Activated CD4-positive, alpha-beta T cell treated with anti-CD3 and anti-CD28 coated beads for 36 hours (primary cell): ENCODE measurements at places on chromosomes 1 and 21.

- DNase-seq: no peak
Observed at GRCh38 chr1:239538239-239538988, 152.0 kb downstream of the CHRM3 start.

DNA sequence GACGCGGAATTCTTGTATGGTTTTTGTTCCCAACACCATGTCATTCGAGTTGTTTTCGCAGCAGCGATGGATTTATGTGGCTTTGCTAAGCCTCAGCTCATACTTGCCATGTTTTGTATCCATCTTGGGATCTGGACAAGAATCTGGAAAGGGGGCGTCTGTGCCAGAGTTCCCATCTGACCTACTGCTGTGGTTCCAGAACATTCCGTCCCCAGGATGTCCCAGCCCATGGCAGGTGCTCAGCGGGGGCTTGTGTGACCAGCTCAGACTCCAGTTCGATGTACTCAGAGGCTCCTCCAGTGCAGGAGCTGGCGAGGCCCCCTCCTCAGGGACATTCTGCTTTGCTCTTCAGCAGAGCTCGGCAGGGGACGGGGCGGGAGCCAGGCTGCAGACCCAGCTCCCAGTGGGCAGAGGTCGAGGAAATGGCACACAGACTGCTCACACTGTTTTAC lies 24.0 kb upstream of the ADARB1 start:
- DNase-seq: no peak

- no peak for DNase-seq
Observed at GRCh38 chr1:27084107-27084506, 70.8 kb downstream of the SLC9A1 start.

DNA sequence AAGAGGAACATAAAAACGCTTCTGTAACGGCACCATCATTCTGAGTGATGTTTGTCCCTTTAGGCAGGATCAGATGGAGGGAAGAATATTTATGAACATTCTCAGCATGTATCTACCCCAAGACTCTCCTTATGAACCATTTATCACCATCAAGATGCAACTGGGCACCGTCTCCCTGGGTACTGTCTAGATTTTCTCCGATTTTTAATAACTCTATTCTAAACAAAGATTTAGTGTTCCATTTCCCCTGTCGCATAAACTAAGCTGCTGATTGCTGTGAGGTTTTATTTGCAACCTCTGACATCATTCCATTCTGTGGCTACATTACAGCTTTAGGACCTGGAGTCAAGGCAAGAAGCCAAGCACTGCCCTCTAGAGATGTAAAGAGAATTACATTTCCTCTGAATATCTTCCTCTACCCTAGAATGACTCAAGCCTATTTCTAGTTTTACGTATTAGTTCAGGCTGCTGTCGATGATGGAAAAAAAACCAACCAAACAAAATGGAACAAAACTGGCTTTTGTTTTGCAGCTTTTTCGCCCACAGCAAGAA lies 130.1 kb upstream of the MAP1LC3C start:
- DNase-seq: no peak

GRCh38 chr1:198437332-198437731 lies 103.1 kb downstream of the ATP6V1G3 start:
- no peak for DNase-seq

- no peak for DNase-seq
Observed at GRCh38 chr1:155130272-155131006, 2.8 kb downstream of the EFNA1 start.

DNA sequence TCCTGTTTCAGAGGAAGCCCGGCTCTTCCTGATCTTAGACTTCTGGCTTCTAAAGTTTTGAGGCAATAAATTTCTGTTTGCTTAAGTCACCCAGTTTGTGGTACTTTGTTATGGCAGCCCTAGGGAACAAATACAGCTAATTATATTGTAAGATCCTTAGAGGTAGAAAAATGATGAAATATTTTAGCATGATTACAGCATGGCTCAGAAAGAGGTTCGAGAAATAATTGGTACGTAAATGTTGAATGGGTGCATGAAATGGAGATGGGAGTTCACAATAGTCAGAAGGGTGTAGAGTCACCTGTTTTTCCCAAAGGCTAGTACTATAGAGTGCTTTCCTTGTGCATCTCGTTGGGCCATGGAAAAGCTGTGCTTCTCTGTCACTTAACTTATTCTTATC lies 123.5 kb downstream of the RUNX1 start:
- no peak for DNase-seq

DNA sequence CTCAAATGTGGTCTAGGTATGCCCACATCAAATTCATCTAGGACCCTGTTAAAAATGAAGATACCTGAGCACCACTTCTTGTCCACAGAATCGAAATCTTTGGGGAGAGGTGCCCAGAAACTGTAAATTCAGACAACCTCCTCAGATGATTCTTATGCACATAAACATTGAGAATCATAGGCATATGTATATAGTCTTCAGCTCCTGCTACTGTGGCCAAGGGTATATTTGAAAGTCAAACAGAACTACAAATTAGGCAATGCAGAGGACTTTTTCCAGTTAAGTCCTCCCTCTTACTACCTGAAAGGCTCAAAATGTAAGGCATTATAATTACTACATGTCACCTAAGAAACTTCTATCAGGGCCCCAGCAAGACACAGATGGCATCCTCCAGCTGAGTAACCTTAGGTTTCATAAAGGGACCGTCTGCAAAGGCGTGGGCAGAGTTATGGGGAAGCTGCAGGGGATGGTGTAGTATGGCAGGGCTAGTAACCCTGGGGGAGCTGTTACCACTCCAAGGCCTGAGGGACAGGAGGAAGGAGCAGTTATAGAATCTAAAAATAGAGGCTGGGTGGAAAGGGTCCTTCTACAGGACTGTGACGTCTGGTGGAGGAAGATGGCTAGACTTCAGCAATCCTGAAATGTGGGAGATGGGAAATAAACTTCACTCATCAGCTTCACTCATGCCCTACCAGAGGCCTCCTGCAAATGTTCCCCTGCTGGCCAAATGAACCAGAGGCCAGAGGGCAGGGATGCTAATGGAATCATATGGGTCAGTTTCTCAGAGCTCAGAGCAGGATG lies 46.3 kb downstream of the DAB1 start:
- no peak for DNase-seq
